ENCODE measurements at places on chromosomes 5 and 9.

DNA sequence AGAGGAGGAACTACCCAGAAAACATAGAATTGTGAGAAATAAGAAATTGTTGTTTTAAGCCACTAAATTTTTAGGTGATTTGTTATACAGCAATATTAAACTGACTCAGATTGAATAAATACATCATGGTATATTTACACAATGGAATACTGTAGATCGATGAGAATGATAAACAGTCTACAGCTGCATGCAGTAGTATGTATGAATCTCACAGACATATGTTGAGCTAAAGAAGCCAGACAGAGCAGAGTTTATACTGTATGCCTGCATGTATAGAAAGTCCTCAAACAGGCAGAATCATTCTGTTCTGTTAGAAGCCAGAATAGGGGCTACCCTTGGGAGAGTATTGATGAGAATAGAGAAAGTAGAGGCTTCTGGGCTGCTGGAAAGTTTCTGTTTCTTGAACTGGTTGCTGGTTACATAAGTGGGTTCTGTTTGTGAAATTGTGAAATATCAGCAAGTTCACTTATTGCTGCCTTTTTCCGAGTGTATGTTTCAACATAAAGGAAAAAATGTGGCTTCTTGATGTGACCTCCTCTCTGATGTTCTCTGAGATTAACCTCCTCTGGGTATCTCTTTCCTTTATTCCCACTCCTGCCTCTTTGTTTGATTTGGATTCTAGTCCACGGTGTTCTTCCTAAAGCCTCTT is 9.6 kb downstream of the KIAA1958 start:
- peaks cover 23% of the 10 kb centered on the region for H3K36me3 ChIP-seq
- H3K27ac ChIP-seq = no peak overlapping the region
- H3K4me3 ChIP-seq = no peak overlapping the region

DNA sequence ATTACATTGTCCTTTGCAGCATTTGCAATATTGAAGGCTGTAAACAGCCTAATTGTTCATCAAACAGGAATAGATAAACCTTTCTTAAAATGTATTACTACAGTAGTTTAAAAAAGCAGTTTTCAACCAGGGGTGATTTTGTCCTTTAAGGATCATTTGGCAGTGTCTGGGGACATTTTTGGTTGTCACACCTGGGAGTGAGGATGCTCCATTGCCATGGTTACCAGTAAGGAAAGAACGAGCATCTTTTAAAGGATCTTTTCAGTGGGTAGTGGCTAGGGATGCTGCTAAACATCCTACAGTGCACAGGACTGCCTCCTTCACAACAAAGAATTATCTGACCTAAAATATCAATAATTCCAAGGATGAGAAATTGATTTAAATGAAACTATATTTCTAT is 596.3 kb downstream of the HINT1 start:
- H3K36me3 ChIP-seq = no peaks in the 10 kb centered on the region
- no peak for DNase-seq
- H3K27me3 ChIP-seq = peaks cover 12% of the 10 kb centered on the region
- no peak overlapping the region for H3K27ac ChIP-seq
- H3K4me1 ChIP-seq = no peaks in the 10 kb centered on the region

DNA sequence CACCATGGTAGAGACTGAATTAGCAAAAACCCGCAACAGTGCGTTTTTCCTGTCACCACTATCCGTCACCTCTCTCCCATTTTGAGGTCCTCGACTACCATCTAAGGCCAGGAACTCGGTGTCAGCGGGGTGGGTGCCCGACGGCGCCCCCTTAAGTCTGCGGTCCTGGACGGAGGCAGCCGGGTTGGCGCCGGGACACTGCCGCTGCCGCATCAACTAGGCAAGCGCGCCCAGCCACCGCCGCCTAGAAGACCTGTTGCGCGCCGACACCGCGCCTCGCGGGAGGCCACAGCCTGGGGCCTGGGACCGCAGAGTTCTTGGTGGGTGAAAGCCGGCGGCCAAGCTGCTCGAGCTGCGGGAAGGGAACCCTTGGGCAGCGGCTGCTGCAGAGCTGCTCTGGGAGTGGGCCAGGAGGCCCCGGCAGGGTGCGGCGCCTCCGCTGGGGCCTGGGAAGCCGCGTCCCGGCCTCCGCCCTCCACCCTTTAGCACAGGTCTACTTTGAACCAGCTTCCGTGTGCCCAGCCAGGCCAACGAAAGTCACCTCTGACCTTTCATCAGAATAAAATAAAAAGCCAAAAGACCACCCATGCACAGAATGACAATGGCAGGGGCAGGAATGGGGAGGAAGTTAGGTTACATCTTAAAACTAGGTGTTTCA is 3.5 kb downstream of the FOXB2 start:
- no peak for DNase-seq
- peaks cover 1% of the 10 kb centered on the region for H3K36me3 ChIP-seq
- H3K27ac ChIP-seq = peak overlapping the region; percentile 68
- peaks cover 24% of the 10 kb centered on the region for H3K4me1 ChIP-seq
- peak overlapping the region; percentile 55 for H3K4me3 ChIP-seq
- peaks cover 72% of the 10 kb centered on the region for H3K27me3 ChIP-seq

DNA sequence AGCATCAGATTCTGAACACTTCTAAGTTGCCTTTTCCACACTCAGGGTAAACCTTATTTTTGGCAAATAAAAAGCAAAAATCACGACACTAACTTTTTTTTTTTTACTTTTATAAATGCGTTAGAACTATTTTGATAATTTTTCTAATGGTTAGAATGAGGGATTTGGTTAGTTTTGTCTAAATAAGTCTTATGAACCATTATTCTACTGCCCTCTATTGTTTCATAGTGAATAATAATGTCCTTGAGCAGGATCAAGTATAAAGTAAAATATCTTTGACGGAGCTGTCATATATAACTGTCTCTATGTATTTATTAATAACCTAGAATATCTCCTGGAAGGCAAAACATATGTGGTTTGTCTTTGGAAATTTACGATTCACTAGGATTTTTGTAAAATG is 631.8 kb downstream of the GABRG2 start:
- no peak for DNase-seq
- H3K27me3 ChIP-seq = no peaks in the 10 kb centered on the region
- H3K4me3 ChIP-seq = no peak overlapping the region
- H3K4me1 ChIP-seq = no peaks in the 10 kb centered on the region
- peaks cover 2% of the 10 kb centered on the region for H3K36me3 ChIP-seq

GRCh38 chr5:3625626-3626025 is 30.0 kb downstream of the IRX1 start:
- no peak overlapping the region for H3K4me3 ChIP-seq
- H3K27ac ChIP-seq = no peak overlapping the region
- no peaks in the 10 kb centered on the region for H3K36me3 ChIP-seq
- H3K4me1 ChIP-seq = no peaks in the 10 kb centered on the region

- H3K36me3 ChIP-seq = no peaks in the 10 kb centered on the region
- H3K27me3 ChIP-seq = peaks cover 35% of the 10 kb centered on the region
- H3K4me1 ChIP-seq = no peaks in the 10 kb centered on the region
- no peak overlapping the region for H3K4me3 ChIP-seq
Measured at GRCh38 chr5:73789851-73790281, 163.9 kb downstream of the ARHGEF28 start.

GRCh38 chr5:87147441-87147840 is 120.2 kb upstream of the RASA1 start:
- H3K4me3 ChIP-seq = no peak overlapping the region
- H3K27me3 ChIP-seq = no peaks in the 10 kb centered on the region
- peaks cover 7% of the 10 kb centered on the region for H3K4me1 ChIP-seq
- no peak overlapping the region for H3K27ac ChIP-seq

DNA sequence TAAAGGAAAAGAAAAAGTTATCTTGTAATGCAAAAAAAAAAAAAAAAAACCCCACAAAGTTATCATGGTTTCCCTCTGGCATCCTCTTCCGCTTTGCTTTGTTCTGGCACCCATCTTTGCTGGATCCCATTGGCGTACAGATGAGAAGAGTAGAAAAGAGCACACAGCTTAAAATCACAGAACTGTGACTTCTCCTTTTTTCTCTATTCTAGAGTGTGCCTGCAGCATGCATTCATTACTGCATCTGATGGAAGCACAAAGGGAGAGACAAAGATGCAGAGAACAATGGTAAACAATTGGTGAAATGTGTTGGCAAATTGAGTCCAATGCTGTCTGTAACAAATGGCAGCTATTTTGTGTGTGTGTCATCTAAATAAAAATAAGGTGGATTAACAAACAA is 440.8 kb upstream of the PIK3R1 start:
- no peak overlapping the region for H3K27ac ChIP-seq
- H3K4me1 ChIP-seq = peaks cover 6% of the 10 kb centered on the region
- H3K4me3 ChIP-seq = no peak overlapping the region
- no peaks in the 10 kb centered on the region for H3K36me3 ChIP-seq
- peaks cover 27% of the 10 kb centered on the region for H3K27me3 ChIP-seq

DNA sequence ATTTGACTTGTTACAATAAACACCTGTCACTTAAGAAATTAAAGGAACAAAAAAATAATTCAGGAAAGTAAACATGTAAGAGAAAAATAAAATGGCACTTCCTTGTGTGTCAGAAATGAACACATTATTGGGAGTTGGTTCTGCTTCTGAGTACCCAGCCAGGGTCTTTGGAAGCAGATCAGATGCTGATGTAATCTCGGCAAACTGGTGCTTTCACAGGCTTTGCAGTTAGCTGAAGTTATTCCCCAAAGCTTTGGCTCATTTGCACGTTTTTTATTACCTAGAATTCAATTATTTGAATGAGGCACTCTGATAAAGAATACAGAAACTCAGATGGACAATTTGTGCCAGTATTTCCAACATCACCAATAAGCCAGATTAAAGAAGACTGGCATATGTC is 10.9 kb downstream of the CDH18 start:
- H3K4me3 ChIP-seq = no peak overlapping the region
- no peaks in the 10 kb centered on the region for H3K27me3 ChIP-seq
- H3K4me1 ChIP-seq = no peaks in the 10 kb centered on the region
- no peak for DNase-seq
- H3K27ac ChIP-seq = no peak overlapping the region

- DNase-seq = no peak
- peaks cover 44% of the 10 kb centered on the region for H3K4me1 ChIP-seq
- no peaks in the 10 kb centered on the region for H3K27me3 ChIP-seq
- no peak overlapping the region for H3K4me3 ChIP-seq
- H3K36me3 ChIP-seq = peaks cover 7% of the 10 kb centered on the region
Measured at GRCh38 chr5:132406144-132406783, 36.8 kb downstream of the SLC22A5 start.
